Activated CD8-positive, alpha-beta memory T cell treated with anti-CD3 and anti-CD28 coated beads for 1 hour (primary cell): ENCODE measurements at places on chromosomes 1 and 21.

DNA sequence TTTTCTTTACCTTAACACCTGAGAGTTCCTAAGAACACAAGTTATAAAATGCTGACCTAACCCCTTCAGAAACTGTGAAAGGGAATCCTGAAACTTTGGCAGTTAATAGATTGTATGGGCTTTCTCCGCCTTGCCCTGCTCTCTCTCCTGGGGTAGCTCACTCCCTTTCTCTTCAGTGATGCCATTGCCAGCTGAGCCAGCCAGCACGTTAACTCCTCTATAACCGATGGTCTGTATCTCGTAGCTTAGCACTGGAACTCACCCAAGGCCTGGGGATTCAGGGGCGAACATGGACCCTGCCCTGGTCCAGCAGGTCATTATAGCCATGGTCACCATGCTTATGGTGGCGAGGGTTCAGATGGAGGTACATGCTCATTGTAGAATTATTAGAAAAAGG, 40.7 kb downstream of the TRAPPC10 start:
- DNase-seq = no peak

- DNase-seq = no peak
Measured at GRCh38 chr1:178726545-178726944, 1.5 kb downstream of the RALGPS2 start.

- no peak for DNase-seq
Measured at GRCh38 chr1:234618737-234619049, 8.7 kb upstream of the IRF2BP2 start.

DNA sequence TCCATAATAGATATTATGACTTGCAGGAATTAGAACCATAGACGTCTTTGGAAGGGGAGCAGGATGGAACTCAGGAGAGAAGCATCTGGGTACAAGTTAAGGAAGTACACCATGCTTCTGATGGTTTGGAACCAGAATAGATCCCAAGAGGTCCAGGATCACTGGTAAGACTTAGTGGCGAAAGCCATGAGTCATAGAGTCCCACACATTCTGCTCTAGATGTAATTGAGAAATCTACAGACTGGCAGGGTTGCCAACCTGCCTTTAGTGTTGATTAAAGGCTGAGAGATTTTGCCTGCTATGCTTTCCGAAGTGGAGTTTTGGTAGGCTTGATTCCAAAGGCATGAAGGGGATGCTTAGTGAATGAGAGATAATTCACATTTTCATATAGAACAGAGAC, 57.1 kb upstream of the C1orf87 start:
- no peak for DNase-seq

GRCh38 chr1:221704306-221704705, 37.6 kb downstream of the DUSP10 start:
- no peak for DNase-seq

- DNase-seq = no peak
Measured at GRCh38 chr1:180057883-180058396, 96.7 kb upstream of the QSOX1 start.

- no peak for DNase-seq
Measured at GRCh38 chr1:47547753-47548573, 110.1 kb downstream of the FOXD2 start.

- no peak for DNase-seq
Measured at GRCh38 chr1:1895456-1896336, 4.8 kb upstream of the GNB1 start.
